ENCODE measurements at places on chromosomes 4 and X. TPM values are rescaled to one million over a fixed set of nuclear protein-coding genes. Genes with fewer than 3 reads are reported as not detected.

The TMEM35A gene
- polyA plus RNA-seq, result 0.15 TPM

DNA sequence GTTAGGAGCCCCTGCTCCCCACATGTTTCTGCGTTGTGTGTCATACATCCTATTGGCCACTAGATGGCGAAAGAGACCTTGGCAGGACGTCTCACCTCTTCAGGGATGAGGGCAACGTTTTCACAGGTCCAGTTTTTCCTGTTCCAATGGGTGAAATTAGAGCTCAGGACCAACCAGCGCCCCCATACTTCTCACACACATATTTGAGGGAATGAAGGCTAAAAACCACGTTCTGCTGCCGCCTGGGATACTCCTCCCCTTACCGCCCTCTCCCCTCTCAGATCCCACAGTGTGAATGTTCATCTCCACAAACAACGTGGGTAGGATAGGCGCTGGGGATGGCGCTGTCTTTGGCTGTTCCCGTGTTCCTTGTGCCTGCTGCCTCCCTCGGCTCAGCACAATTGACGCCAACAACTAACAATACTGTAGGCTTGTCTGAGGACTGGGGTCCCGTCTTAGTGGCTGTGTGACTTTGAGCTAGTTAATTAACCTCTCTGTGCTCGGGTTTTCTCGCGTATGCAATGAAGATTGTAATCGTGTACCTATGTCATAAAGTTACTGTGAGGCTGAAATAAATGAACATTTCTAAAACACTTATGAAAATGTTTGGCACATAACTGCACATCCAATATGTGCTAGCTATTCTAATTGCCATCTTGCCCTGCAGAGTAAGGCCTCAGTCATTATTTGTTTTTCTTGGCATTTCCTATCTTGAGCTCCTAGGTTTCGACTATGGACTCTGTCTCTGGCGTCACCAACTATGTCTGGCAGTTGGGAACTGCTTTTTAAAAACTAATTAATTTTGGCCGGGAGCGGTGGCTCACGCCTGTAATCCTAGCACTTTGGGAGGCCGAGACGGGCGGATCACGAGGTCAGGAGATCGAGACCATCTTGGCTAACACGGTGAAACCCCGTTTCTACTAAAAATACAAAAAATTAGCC lies 181.3 kb upstream of the STK26 start:
- peak; percentile 67 for DNase-seq

- DNase-seq, result no peak
Observed at GRCh38 chr4:20251031-20251795, 492 bp upstream of the SLIT2 start.

- DNase-seq, result no peak
Observed at GRCh38 chr4:26953366-26953765, 92.7 kb downstream of the STIM2 start.

DNA sequence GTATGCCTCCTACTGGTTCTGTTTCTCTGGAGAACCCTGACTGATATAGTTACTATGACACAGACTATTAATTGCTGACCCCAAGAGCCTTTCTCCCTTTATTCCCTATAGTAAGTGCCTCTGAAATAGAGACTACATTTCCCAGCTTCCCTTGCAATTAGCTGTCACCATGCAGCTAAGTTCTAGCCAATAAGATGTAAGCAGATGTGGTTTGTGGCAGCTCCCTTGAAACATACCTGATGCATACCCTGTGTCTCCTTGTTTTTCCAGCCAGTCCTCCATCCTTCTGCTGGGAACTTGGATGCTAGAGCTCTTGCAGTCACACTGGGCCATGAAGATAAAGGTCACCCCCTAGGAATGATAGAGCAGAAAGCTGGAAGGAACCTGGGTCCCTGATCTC lies 9.7 kb upstream of the TMEM165 start:
- DNase-seq, result no peak

DNA sequence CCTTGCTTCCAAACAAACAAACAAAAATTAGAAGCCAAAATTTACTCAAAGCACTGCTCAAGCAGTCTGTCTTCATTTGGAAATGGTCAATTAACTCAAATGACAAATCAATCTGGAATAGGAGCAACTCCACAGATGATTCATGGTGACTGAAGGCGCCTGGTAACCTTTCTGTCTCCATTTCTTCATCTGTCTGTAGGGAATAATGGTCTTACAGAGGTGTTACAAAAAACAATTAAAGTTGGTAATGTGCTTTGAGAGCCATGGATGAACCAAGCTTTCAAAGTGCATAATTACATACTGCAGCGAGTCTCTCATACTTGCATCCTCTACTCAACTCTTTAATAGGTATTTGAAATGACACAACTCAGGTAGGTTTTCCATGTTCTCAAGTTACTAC lies 38.3 kb upstream of the STAG2 start:
- no peak for DNase-seq

DNA sequence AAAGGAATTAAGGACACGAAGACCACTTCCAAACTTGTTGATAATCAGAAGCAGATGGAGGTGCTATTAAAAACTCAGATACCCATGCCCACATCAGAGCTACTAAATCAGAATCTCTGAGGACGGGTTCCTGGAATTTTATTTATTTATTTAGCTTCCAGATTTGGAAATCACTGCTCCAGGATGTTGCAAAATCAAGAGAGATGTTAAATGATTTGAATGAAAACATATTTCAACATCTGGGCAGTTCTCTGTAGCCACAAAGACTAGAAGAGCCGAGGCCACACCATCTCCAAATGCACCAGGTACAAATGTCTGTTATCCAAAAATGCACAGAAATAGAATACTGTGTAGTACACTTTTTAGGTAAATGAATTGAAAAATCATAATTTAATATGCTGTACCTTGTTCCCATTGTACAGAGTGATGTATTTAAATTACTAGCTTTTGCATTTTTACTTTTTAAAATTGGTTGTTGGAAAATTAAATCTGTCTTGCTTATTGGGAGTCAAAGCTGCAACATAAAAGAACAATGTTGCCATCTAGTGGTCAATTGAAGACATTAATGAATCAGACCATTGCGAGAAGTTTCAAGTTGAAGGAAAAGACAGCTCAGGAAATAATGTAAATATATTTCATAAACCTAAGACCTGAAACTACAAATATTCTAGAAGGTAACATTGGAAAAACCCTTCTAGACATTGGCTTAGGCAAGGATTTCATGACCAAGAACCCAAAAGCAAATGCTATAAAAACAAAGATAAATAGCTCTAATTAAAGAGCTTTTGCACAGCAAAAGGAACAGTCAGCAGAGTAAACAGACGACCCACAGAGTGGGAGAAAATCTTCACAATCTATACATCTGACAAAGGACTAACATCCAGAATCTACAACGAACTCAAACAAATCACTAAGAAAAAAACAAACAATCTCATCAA lies 151.3 kb upstream of the TTC29 start:
- DNase-seq, result no peak

- DNase-seq, result no peak
Observed at GRCh38 chrX:39204945-39205344, 403.7 kb downstream of the MID1IP1 start.

All from naive thymus-derived CD4-positive, alpha-beta T cell (primary cell).